ENCODE measurements at places on chromosomes 5 and 9. TPM values are rescaled to one million over a fixed set of nuclear protein-coding genes. Genes with fewer than 3 reads are reported as not detected.

DNA sequence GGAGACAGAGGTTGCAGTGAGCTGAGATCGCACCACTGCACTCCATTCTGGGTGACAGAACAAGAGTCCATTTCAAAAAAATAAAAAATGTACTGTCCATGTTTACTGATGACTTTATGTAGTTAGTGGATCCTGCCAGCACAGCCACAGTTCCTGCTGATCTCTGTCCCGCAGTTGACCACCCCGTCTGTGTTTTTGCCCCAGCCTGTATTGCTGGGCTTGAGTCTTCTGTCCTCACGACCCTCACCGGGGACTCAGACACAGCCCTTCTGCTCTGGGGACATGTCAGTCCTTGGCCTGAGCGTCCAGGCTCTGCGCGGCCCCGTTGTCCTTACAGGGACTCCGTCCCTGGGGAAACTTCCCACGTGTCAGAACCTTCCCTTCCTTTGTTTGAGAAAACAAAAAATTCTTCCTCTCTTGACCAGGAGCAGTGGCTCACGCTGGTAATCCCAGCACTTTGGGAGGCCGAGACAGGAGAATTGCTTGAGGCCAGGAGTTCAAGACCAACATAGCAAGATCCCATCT lies 14.5 kb downstream of the SURF6 start:
- no peaks in the 10 kb centered on the region for H3K36me3 ChIP-seq
- no peak overlapping the region for H3K27ac ChIP-seq
- no peaks in the 10 kb centered on the region for H3K27me3 ChIP-seq
- H3K4me1 ChIP-seq = no peaks in the 10 kb centered on the region
- no peak overlapping the region for H3K4me3 ChIP-seq

The HNRNPA0 gene
- 24.6 TPM for total RNA-seq

GRCh38 chr5:93340881-93341280 lies 240.1 kb downstream of the NR2F1-AS1 start:
- DNase-seq = no peak
- no peaks in the 10 kb centered on the region for H3K27me3 ChIP-seq
- no peaks in the 10 kb centered on the region for H3K4me1 ChIP-seq
- H3K36me3 ChIP-seq = no peaks in the 10 kb centered on the region
- H3K4me3 ChIP-seq = no peak overlapping the region

DNA sequence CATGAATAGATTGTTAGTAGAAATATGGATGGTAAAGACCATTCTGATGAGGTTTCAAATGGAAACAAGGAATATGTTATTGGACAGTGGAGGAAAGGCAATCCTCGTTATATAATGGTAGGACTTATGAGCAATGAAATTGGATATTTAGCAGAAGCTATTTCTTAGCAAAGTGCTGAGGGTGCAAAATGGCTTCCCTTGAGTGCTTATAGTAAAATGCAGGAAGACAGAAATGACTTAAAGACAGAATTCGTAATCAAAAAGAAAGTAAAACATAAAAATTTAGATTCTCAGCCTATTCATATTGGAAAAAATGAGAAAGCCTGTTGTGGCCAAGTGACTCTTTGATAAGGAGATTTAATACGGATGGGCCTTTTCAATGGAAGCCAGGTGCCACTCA lies 102.1 kb upstream of the ADRA1B start:
- no peak overlapping the region for H3K4me3 ChIP-seq
- peaks cover 4% of the 10 kb centered on the region for H3K4me1 ChIP-seq
- H3K36me3 ChIP-seq = no peaks in the 10 kb centered on the region
- H3K27me3 ChIP-seq = peaks cover 7% of the 10 kb centered on the region
- DNase-seq = no peak

The SERF1A gene
- total RNA-seq = 3.8 TPM

DNA sequence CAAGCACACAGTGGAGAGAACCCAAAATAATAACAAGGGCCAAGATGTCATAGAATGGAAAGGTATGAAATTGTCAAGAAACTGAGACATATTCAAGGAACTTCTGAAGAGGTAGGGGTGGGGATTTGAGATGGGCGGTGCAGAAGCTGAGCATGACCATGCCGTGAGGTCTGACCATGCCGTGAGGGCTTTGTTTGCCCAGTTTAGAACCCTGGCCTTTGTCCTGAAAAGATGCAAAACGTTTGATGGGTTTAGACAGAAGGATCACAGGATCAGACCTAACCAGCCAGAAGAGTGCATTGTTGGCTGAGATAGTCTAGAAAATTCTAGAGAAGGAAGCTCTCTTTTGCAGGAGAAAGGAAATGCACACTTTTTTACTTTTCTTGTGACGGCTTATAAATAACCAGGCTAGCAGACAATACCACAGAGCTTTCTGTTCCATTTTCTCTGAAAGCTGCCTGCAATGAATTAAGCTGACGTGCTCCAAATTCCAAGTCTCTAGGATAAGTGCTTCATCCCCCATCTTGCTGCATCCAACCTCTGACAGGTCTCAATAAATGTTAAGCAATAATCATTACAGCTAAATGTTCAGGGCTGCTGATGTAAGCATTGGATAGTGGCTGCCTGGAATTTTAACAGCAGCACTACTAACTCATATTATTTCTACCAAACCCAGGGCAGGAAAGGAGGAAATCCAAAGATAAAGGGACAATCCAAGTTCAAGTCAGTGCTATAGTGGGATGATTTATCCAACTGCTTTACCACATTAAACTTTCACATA lies 110.9 kb upstream of the IL6ST start:
- no peak for DNase-seq
- no peak overlapping the region for H3K27ac ChIP-seq
- H3K4me3 ChIP-seq = no peak overlapping the region
- H3K4me1 ChIP-seq = peaks cover 29% of the 10 kb centered on the region

The TRIM36 gene
- 0.45 TPM for total RNA-seq

The PCDHA10 gene
- not detected for total RNA-seq

DNA sequence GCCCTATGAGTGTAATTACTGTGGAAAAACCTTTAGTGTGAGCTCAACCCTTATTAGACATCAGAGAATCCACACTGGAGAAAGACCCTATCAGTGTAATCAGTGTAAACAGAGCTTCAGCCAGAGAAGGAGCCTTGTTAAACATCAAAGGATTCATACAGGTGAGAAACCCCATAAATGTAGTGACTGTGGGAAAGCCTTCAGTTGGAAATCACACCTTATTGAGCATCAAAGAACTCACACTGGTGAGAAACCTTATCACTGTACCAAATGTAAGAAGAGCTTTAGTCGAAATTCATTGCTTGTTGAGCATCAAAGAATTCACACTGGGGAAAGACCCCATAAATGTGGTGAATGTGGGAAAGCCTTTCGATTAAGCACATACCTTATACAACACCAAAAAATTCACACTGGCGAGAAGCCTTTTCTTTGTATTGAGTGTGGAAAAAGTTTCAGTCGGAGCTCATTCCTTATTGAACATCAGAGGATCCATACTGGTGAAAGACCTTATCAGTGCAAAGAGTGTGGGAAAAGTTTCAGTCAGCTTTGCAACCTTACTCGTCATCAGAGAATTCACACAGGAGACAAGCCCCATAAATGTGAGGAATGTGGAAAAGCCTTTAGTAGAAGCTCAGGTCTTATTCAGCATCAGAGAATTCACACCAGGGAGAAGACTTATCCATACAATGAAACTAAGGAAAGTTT lies 9.9 kb downstream of the ZNF189 start:
- peaks cover 79% of the 10 kb centered on the region for H3K36me3 ChIP-seq
- H3K4me1 ChIP-seq = no peaks in the 10 kb centered on the region
- no peak for DNase-seq
- H3K4me3 ChIP-seq = no peak overlapping the region
- no peaks in the 10 kb centered on the region for H3K27me3 ChIP-seq

The F2RL1 gene
- 0.81 TPM for total RNA-seq

DNA sequence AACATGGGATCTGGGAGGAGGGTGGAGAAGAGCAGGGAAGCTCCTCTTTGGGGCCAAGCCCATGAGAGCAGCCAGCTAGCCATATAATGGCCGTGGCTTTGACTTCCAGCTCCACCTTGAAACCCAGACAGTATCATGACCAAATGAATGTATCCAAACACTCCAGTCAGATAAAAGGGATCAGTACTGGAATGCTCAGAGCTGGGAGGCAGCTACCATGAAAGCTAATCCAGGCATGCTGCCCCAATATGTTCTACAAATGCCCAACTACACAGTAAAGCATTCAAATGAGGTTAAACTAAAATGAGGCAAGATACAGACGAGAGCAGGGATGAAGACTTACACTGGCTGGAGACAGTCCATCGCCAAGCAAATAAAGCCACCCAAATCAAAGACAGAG lies 69.4 kb downstream of the FRMD3 start:
- H3K27me3 ChIP-seq = peaks cover 7% of the 10 kb centered on the region
- H3K27ac ChIP-seq = no peak overlapping the region
- H3K4me1 ChIP-seq = peaks cover 9% of the 10 kb centered on the region
- no peak overlapping the region for H3K4me3 ChIP-seq
- H3K36me3 ChIP-seq = peaks cover 4% of the 10 kb centered on the region

DNA sequence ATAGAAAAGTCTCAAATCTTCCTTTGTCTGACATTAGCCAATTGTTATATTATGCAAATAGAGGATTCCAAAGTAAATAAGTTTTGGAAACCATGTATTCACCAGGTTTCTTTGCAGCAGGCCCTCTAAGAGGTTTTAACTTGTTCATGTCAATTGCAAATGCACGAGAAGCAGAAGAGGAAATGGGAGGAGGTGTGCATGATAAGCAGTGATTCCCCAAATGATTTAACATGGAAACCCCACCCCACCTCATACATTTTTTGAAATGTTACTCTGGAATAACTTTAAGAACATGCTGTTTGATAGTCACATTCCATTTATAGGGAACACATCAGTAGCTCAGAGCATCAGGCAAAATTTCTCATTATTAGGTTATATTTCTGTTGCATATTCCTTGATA lies 190.7 kb downstream of the DOCK8 start:
- no peak overlapping the region for H3K27ac ChIP-seq
- H3K27me3 ChIP-seq = no peaks in the 10 kb centered on the region
- peaks cover 88% of the 10 kb centered on the region for H3K36me3 ChIP-seq
- no peak for DNase-seq
- H3K4me3 ChIP-seq = no peak overlapping the region

The RGS3 gene
- 22.7 TPM for total RNA-seq

The ZNF483 gene
- 6.0 TPM for total RNA-seq

The GMCL2 gene
- total RNA-seq = not detected
